Effector memory CD4-positive, alpha-beta T cell (primary cell): ENCODE measurements at places on chromosomes 6 and 20.

- DNase-seq, result no peak
These were observed 586.5 kb downstream of the EPM2A start for GRCh38 chr6:145148776-145149175.

- DNase-seq, result no peak
These were observed 81.9 kb downstream of the TFAP2C start for GRCh38 chr20:56711018-56711417.

GRCh38 chr6:25788305-25788922, 33.9 kb downstream of the SLC17A4 start:
- peak; percentile 1 for DNase-seq

GRCh38 chr20:10898552-10898951, 224.8 kb upstream of the JAG1 start:
- no peak for DNase-seq

- DNase-seq, result no peak
These were observed 127.6 kb upstream of the DUSP22 start for GRCh38 chr6:164720-165119.

- DNase-seq, result no peak
These were observed 86.1 kb upstream of the MYLIP start for GRCh38 chr6:16042751-16043150.

- DNase-seq, result no peak
These were observed 51.3 kb upstream of the NRN1 start for GRCh38 chr6:6058054-6058444.
